SJSA1 (cell line): ENCODE measurements at places on chromosomes 2 and 18. TPM values are rescaled to one million over a fixed set of nuclear protein-coding genes. Genes with fewer than 3 reads are reported as not detected.

DNA sequence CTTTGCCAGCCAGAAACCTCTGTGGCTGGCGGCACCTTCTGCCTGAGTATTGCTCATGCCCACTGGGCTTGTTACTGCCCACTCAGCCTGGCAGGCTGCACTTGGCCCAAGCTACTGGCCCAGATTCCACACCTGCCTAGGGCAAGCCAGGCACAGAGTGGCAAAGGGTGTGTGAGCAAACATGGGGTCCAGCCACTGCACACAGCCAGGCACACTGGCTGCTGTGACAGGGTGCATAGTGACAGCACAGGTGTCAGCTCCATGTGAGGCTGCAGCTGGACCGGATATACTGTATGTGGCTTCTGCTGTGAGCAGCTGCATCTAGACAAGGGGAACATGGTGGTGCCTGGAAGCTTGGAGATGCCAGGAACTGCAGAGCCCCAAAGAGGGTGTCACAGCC lies 113.9 kb downstream of the COPS8 start:
- no peaks in the 10 kb centered on the region for H3K36me3 ChIP-seq
- no peaks in the 10 kb centered on the region for H3K27me3 ChIP-seq
- peak; percentile 38 for DNase-seq
- H3K27ac ChIP-seq: peak overlapping the region; percentile 85
- H3K4me1 ChIP-seq: peaks cover 89% of the 10 kb centered on the region
- no peak overlapping the region for H3K4me3 ChIP-seq

GRCh38 chr2:235200216-235200615 lies 248.4 kb downstream of the SH3BP4 start:
- DNase-seq: no peak
- no peaks in the 10 kb centered on the region for H3K4me1 ChIP-seq
- no peak overlapping the region for H3K27ac ChIP-seq
- no peaks in the 10 kb centered on the region for H3K27me3 ChIP-seq

- no peak overlapping the region for H3K27ac ChIP-seq
- DNase-seq: no peak
- H3K27me3 ChIP-seq: peaks cover 14% of the 10 kb centered on the region
- no peak overlapping the region for H3K4me3 ChIP-seq
- H3K36me3 ChIP-seq: no peaks in the 10 kb centered on the region
Observed at GRCh38 chr2:120383191-120383590, 37.3 kb downstream of the INHBB start.

DNA sequence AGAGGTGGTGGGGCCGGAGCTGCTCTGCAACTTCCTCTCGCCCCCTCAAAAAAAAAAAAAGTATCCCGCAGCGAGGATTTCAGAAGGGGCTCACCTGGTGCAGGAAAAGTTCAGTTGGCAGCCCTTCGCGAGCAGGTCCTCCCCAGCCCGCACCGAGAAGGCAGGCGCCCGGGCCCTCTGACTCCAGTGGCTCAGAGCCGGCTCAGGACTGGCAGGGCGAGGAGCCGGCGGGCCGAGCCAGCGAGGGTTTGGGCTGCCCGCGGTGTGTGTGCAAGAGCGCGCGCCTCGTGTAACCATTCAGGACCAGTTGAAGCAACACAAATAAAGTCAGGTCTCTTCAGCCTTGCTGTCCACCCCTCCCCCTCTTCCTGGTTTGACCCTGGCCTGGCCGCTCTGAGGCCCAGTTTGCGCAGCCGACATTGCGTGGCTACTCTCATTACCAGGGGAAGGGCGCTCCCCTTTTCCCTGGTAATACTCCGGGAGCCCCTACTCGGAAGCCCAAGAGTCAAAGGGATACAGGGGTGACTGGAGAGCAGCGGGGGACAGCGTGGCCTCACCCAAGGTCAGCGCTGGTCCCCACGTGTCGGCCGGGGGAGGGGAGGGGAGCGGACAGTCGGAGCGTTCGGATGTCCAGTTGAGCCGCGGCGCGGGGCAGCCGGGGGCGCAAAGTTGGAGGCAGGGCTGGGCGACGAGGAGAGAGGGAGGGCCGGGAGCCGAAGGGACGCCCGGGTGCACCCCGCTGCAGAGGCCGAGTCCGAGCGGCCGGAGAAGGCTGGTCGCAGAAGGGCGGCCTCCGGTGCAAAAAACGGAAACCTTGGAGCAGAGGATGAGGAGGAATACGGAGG lies 12.3 kb downstream of the EN1 start:
- peaks cover 16% of the 10 kb centered on the region for H3K4me1 ChIP-seq
- H3K27me3 ChIP-seq: no peaks in the 10 kb centered on the region
- peak overlapping the region; percentile 37 for H3K4me3 ChIP-seq
- no peak for DNase-seq
- peak overlapping the region; percentile 2; the same call in 1 of the 2 replicates for H3K27ac ChIP-seq

- no peaks in the 10 kb centered on the region for H3K27me3 ChIP-seq
- 0 out of 2 replicates have a peak, but pooled peaks cover 1% of the 10 kb centered on the region for H3K36me3 ChIP-seq
- peaks cover 20% of the 10 kb centered on the region for H3K4me1 ChIP-seq
- H3K4me3 ChIP-seq: no peak overlapping the region
Observed at GRCh38 chr2:60806988-60807681, 51.1 kb downstream of the PAPOLG start.

DNA sequence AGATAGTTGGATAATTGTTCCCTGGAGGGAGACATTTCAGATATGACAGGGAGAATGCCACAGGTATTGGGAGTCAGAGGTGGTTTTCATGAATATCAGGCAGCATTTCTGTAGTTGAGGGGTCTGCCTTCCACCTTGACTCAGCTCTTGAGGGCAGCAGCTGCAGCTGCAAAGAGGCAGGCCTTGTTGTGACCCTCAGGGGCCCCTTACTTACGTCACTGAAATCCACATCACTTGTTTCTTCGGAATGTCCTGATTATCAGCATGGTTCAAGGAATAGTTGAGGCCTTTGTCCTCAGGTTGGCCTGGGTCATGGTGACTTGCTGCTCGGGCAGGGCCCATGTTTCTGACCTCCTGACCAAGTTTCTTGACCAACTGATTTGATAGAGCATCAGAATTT lies 46.9 kb downstream of the TMEM17 start:
- no peak overlapping the region for H3K27ac ChIP-seq
- no peak overlapping the region for H3K4me3 ChIP-seq
- H3K4me1 ChIP-seq: peaks cover 14% of the 10 kb centered on the region

The ITGB6 gene
- total RNA-seq: not detected in 2 replicates

DNA sequence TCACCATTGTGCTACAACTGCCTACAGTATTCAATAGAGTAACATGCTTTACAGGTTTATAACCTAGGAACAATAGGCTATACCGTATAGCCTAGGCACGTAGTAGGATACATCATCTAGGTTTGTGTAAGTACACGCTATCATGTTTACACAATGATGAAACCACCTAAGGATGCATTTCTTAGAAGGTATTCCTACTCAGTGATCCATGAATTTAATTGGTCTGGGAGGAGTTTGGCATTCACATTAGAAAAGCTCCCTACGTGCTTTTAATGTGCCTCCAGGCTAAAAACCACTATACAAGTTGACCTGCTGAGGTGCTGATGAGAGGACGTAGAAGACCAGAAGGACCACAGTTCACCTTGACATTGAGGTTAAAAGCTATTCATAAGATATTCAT lies 154.5 kb upstream of the LRRTM1 start:
- DNase-seq: no peak
- no peak overlapping the region for H3K27ac ChIP-seq
- H3K36me3 ChIP-seq: no peaks in the 10 kb centered on the region
- H3K4me3 ChIP-seq: no peak overlapping the region

DNA sequence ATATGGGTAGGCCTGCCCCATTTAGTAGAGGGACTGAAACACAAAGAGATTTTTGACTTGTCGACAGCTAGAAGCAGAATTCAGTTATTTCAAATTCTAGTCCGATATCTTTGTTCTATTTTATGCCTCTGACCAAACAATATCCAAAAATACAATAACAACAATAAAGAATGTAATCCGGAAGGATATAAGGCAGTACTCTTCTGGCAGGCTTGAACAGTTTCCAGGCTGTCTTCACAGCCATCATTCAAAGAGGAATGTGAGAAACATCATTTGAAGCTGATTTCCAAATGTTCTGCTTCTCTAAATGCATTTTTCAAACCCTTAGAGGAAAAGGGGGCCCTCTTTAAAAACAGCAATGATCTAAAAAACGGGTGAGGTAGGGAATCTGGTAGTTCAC lies 36.7 kb upstream of the SPTBN1 start:
- DNase-seq: no peak
- no peaks in the 10 kb centered on the region for H3K4me1 ChIP-seq
- H3K27me3 ChIP-seq: no peaks in the 10 kb centered on the region
- H3K36me3 ChIP-seq: no peaks in the 10 kb centered on the region

The RAB6C gene
- total RNA-seq: not detected in 2 replicates

The ARHGEF33 gene
- total RNA-seq: not detected in 2 replicates

DNA sequence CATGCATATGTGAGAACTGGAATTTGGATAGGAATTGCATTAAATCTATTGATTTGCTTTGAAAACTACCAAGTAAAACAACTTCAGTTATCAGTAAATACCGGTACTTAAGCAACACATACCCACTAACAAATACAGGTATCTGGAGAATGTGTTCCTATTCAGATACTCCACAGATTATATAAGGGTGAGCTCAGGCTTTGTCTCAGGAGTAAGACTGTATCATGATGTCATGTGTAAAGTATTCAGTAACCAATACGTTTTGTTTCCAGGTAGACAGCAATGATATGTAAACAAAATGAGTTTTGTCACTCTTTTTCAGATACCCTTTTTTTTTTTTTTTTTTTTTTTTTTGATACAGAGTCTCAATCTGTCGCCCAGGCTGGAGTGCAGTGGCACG lies 74.8 kb downstream of the DSC3 start:
- no peak overlapping the region for H3K4me3 ChIP-seq
- no peak for DNase-seq
- no peaks in the 10 kb centered on the region for H3K36me3 ChIP-seq
- no peaks in the 10 kb centered on the region for H3K4me1 ChIP-seq
- no peak overlapping the region for H3K27ac ChIP-seq

The LYPD6 gene
- 9.0 and 15.0 TPM in 2 replicates for total RNA-seq

The OSR1 gene
- total RNA-seq: 1.9 and 2.2 TPM in 2 replicates

- no peak for DNase-seq
- H3K27me3 ChIP-seq: no peaks in the 10 kb centered on the region
- H3K27ac ChIP-seq: no peak overlapping the region
- H3K36me3 ChIP-seq: no peaks in the 10 kb centered on the region
Observed at GRCh38 chr2:178273787-178274360, 79.6 kb downstream of the OSBPL6 start.

The SLC20A1 gene
- 47.4 and 48.3 TPM in 2 replicates for total RNA-seq

The ACADL gene
- not detected in 2 replicates for total RNA-seq

DNA sequence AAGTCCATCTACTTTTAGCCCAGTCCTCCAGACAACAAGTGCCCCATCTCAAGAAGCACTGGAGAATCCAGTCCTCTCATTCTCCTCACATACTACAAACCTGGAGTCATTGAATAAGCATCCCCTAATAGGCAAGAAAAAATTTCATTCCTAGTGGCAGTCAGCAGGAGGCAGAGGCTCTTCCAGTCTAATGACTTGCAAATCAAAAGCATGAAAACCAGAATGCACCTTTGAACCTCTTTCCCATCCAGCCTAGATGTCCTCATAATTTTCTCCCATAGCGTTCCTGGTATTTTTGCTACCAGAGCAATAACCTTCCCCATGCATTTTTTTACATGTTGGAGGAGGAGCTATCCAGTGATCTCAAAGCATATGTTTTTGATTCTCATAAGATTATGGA lies 252.6 kb downstream of the TTC32 start:
- peaks cover 5% of the 10 kb centered on the region for H3K4me1 ChIP-seq
- H3K4me3 ChIP-seq: no peak overlapping the region
- no peaks in the 10 kb centered on the region for H3K36me3 ChIP-seq
- no peak for DNase-seq

The ERFE gene
- 8.4 and 14.9 TPM in 2 replicates for total RNA-seq

DNA sequence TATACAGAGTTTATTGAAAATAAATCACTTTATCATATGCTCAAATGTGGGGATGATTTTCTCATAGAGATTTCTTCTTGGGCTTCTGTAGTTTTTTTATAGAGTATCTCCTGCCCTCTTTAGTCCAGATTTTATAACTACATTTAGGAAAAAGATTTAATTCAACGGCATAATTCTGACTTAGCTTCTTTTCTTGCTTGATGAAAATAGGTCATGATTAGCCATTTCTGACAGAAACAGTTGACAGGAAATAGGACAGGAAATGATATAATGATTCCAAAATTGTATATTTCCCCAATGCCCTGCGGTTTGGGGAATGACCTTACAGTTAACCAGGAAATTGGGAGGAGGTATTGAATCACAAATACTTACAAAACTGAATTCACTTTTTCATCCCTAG lies 1531.9 kb upstream of the ACVR2A start:
- H3K36me3 ChIP-seq: no peaks in the 10 kb centered on the region
- no peaks in the 10 kb centered on the region for H3K27me3 ChIP-seq
- H3K4me3 ChIP-seq: no peak overlapping the region
- no peak overlapping the region for H3K27ac ChIP-seq
- H3K4me1 ChIP-seq: 0 out of 2 replicates have a peak, but pooled peaks cover 2% of the 10 kb centered on the region

DNA sequence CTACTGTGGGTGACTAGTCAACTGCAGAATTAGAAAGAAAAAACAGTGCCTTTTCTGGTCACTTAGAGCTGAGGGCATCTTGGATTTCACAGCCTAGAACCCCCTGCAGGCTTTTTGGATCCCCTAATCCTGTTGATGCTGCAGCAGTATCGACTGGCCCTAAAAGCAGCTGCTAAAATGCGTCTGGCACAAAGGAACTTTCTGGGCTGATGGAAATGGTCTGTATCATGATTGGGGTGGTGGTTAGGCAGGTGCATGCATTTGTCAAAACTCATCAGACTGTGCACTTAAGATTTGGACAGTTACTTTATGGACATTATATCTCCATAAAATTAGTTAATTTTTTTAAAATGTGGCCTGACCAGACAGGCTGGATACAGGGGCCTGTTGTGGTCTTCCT lies 149.8 kb downstream of the KLHL29 start:
- H3K27ac ChIP-seq: no peak overlapping the region
- no peaks in the 10 kb centered on the region for H3K27me3 ChIP-seq
- no peak overlapping the region for H3K4me3 ChIP-seq

GRCh38 chr18:31612124-31612523 lies 20.4 kb downstream of the TTR start:
- DNase-seq: no peak
- H3K36me3 ChIP-seq: no peaks in the 10 kb centered on the region
- no peak overlapping the region for H3K27ac ChIP-seq

The KCNJ13 gene
- not detected in 2 replicates for total RNA-seq

The LIMS4 gene
- 2.3 and 2.7 TPM in 2 replicates for total RNA-seq

The SPHKAP gene
- total RNA-seq: not detected in 2 replicates

The ZBTB7C gene
- 0.44 and 0.50 TPM in 2 replicates for total RNA-seq

DNA sequence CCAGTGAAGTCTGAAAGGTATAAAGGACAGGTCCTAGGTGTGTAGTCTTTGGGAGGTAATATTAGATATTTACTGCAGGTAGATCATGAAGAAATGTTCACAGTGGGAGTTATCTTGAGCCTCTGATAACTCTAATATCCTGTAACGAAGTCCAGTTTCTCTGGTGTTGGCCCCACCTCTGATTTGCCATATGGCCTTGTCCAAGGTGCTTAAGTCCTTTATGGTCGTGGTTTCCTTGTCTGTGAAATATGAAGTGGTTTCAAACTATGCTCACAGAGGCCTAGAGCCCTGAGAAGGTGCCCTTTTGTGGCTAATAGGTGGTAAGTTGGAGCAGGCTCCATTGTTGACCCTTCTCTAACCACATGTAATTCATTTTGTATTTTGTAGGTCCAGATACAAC lies 190.7 kb downstream of the ICOS start:
- H3K27me3 ChIP-seq: peaks cover 5% of the 10 kb centered on the region; the same call in 1 of the 2 replicates
- no peak for DNase-seq
- no peaks in the 10 kb centered on the region for H3K4me1 ChIP-seq
- H3K36me3 ChIP-seq: no peaks in the 10 kb centered on the region
